ENCODE measurements at places on chromosomes 11 and 22.

DNA sequence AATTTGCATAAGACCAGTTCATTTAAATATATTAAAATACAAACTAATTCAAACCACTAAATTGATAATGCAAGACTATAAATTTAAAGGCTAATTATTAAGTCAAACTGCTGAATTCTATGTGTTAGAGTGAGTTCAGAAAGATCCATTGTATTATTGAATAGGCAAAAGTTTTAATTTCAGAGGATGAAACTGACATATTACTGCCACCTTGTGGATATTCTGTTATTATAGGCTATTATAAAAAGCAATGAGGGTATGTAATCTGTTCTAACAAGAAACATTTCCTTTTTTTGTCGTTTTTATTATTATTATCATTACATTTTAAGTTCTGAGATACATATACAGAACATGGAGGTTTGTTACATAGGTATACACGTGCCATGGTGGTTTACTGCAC, 20.9 kb upstream of the NAALAD2 start:
- no peak for DNase-seq

DNA sequence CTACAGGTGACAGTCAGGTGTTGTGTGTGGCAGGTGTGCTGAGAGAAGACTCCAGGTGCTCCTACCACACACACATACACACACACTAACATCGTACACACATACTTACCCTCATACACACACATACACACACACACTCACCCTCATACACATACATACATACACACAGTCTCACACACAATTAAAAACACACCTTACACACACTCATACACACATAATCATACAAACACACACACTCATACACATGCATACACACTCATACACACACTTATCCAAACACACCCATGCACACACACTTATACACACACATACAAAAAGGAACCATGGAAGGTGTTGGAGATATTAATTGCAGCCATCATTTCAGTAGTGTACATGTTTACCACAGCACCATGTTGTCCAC, 4.6 kb downstream of the KRTAP5-3 start:
- no peak for DNase-seq

DNA sequence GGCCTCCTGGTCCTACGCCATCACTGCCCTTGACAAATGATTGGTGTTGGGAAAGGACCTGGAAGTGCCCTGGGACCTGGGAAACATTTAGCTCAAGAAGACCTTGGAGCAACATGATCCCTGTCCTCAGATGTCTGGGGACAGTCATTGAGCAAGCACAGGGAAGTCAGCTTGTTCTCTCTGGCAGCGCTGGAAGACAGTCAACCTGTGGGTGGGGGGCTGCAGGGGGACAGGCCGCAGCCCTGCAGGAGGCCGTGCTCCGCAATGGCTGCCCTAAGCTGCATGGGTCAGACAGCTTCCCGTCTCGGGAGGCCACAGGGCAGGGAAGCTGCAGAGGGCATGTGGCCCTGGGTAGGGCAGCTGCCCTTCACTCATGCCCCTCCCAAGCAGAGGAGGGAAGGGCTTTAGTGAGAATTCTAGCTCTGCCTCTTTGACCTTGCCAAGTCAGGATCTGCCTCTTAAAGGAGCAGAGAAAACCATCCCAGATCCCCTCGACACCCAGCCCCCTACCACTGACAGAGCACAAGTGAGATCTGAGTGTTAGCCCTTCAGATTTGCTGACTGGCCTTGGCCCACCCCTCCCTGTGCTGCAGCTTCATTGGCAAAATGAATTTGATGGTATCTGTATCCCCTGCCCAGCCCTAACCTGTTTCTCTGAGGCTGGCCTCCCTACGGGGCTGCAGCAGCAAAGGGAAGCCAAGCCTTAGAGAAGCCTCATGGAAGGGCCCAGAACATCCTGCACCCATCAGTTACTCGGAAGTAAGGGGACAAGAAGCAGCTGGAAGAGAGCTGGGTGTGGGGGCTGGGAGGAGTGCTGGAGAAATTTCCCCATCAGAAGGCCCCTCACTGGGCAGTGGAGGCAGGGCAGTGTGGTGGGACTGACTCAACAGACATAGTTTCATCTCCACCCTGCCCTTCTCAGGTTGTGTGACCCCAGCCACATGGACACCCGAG, 6.2 kb upstream of the SREBF2 start:
- no peak for DNase-seq

- DNase-seq = no peak
Measured at GRCh38 chr11:9851366-9851765, 187.5 kb downstream of the SWAP70 start.

DNA sequence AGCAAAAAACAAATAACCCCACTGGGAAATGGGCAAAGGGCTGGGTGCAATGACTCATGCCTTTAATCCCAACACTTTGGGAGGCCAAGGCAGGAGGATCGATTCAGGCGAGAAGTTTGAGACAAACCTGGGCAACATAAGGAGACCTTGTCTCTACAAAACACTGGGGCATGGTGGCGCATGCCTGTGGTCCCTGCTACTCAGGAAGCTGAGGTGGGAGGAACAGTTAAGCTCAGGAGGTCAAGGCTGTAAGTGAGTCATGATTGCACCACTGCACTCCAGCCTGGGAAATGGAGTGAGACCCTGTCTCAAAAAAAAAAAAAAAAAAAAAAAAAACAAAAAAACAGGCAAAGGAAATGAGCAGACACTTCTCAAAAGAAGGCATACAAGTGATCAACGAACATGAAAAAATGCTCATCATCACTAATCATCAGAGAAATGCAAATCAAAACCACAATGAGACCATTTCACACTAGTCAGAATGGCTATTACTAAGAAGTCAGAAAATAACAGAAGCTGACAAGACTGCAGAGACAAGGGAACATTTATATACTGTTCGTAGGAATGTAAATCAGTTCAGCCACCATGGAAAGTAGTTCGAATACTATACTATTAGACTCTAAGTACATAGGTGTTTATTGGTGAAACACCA, 48.2 kb upstream of the SMCO4 start:
- no peak for DNase-seq

GRCh38 chr22:37312549-37313183, 30.4 kb downstream of the CYTH4 start:
- DNase-seq = no peak

- peak; percentile 43 for DNase-seq
Measured at GRCh38 chr11:72789493-72790131, 4.2 kb downstream of the STARD10 start.

DNA sequence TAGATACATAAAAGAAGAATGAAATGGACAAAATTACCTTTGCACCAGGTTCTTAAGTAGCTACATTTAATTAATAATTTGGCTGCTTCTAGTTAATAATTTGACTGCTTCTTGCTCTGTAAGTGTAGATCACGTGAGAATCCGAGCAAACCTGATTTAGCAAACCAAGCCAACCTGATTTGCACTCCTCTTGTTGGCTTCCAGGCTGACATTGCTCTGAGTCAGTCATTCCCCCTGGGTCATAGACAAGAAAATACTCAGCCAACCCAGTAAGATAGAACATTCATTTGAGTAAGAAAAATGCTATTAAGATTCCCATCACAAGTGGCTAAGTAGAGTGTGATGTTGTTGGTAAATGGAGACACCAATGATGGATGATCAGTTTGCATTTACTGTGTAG, 304.1 kb downstream of the C11orf87 start:
- no peak for DNase-seq

GRCh38 chr22:32987081-32987631, 71.0 kb downstream of the SYN3 start:
- DNase-seq = peak; percentile 62

- DNase-seq = no peak
Measured at GRCh38 chr22:23230348-23231068, 50.2 kb downstream of the BCR start.

DNA sequence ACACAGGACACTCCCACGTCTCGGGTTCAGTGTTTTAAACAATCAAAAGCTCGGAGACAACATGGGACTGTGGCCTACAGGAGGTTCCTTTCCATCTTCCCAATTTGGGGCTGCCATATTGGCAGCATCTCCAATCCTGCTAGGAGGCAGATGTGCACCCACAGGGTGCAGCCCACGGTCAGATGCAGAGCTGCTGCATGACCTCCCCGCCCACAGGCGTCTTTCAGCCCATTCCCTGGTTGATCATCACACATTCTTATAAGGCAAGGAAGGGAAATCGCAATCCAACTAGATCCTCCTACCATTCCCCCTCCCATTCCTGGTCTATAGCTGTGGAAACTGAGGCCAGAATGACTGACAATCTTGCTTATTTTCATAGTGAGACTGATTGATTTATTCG, 121.4 kb downstream of the MICAL3 start:
- DNase-seq = no peak

GRCh38 chr22:47213571-47214230, 451.3 kb downstream of the TBC1D22A start:
- peak; percentile 43 for DNase-seq

DNA sequence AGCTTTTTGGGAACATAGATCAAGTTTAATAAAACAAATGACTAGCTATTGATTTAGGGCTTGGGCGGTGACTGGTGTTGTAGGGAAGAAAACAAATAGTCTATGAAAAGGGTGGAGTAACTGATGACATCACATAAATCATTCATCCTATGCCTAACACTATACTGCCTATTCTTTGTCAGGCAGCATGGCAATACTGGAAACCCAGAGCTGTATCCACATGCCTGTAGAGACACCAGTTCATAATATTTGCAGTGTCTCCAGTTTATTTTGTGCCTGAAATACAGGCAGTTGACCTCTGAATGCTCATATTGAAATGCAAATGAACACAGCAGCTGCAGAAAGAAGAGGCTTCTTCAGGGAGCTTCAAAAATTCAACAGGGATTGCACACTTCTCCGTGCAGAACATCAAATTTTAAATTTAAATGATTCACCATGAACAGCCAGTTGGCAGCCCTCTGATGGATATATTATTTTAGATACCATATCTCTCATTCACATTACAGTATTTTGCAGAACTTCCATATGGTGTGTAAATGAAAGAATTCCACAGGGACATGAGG, 283.1 kb upstream of the CTSC start:
- DNase-seq = no peak

DNA sequence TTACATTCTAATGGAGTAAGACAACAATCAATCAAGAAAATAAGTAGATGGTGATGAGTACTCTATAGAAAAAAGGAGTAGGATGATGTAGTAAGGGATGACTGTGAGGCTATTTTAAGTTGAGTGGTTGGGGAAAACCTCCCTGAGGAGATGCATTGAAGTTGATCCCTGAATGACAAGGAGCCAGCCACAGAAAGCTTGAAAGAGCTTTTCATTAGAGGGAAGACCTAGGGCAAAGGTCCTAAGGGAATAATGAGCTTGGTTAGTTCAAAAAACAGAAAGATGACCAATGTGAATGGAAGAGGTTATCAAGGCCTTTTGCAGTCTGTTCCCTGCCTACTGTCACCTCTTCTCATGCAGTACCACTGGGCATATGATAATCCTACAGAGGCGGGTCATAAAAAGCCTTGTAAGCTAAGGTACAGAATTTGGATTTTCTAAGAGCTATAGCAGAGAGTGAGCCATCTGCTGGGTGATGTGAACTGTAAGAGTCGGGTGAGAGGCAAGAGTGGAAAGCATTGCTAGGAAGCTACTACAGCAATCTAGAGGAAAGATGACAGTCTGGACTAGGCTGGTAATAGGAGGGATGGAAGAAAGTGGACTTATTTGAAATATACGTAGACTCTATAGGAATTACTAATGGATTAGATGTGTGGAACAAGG, 3.1 kb downstream of the PPP2R1B start:
- no peak for DNase-seq

DNA sequence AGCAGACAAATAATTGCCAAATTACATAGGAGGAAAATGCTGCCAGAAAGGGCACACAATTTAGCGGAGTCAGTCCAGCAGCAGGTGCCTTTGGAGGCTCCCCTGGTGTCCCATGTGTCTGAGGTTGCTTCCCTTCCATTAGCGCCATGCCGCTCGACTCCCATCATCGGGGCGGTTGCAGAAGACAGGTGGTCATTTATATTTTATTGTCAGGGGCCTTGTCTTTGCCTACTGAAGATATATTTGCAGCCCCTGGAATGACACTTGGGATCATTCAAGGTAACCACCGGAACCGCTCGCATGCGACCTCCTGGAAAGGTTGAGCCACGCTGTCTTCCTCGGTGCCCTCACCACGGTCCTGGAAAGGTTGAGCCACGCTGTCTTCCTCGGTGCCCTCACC, 298.3 kb downstream of the TBC1D22A start:
- DNase-seq = no peak

GRCh38 chr11:71481101-71481960, 28.3 kb downstream of the NADSYN1 start:
- DNase-seq = no peak

DNA sequence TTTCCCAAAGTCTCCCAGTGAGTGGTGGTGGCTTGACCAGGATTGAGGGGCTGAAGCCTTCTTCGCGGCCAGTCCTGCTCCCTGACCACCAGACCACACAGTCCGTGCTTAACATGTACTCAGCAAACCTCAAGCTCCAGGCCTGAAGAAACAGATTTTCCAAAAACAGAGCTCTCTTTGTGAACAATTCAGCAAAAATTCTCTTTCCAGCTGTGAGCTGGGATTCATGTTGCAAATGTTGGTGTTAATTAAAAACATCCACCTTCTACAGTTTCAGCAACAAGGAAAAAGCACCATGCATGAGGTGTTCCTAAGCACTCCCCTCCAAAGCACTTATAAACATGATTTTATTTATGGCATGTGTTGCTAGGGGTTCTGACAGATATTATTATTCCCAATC, 129.5 kb downstream of the ETS1 start:
- no peak for DNase-seq

DNA sequence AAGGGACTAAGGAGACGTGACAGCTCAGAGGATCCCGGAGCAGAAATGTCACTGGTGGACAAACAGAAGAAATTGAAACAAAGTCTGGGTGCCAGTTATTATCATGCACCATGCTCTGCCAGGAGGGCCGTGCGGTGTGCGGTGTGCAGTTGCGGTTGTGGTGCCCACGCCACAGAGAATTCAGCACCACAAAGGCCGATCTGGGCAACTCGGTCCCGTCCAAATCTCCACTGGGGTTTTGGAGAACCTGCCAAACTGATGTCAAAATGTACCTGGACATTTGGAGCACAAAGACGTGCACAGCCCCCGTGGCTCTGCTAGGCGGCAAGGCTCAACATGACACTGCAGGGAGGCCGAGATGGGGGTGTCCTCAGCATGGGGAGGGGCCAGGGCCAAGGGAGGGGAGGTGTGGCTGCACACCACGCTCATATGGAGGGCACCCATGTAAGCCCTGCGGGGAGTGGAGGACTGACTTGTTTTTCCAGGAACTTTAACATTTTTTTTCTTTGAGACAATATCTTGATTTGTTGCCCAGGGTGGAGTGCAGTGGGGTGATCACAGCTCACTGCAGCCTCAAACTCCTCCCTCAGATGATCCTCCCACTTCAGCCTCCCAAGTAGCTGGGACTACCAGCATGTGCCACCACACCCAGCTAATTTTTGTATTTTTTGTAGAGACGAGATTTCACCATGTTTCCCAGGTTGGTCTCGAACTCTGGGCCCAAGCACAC, 39.4 kb downstream of the GNB1L start:
- no peak for DNase-seq

GRCh38 chr11:22808571-22809197, 20.9 kb downstream of the SVIP start:
- no peak for DNase-seq

GRCh38 chr11:96125400-96125799, 201.5 kb upstream of the MTMR2 start:
- DNase-seq = no peak

Measured in ecto neural progenitor cell (in vitro differentiated cells).